ENCODE measurements at places on chromosomes 12 and 14. TPM values are rescaled to one million over a fixed set of nuclear protein-coding genes. Genes with fewer than 3 reads are reported as not detected.

Gene KLHL33
- 1.7 TPM for total RNA-seq

GRCh38 chr12:123942238-123942653 is 30.4 kb downstream of the CCDC92 start:
- DNase-seq = no peak
- no peak overlapping the region for H3K27ac ChIP-seq
- H3K4me1 ChIP-seq = no peaks in the 10 kb centered on the region

GRCh38 chr12:69471667-69472385 is 1.6 kb downstream of the FRS2 start:
- no peaks in the 10 kb centered on the region for H3K36me3 ChIP-seq
- H3K4me3 ChIP-seq = no peak overlapping the region
- H3K27ac ChIP-seq = no peak overlapping the region
- H3K27me3 ChIP-seq = no peaks in the 10 kb centered on the region

Gene WNT1
- total RNA-seq = not detected

Gene FAM186B
- total RNA-seq = 0.23 TPM

DNA sequence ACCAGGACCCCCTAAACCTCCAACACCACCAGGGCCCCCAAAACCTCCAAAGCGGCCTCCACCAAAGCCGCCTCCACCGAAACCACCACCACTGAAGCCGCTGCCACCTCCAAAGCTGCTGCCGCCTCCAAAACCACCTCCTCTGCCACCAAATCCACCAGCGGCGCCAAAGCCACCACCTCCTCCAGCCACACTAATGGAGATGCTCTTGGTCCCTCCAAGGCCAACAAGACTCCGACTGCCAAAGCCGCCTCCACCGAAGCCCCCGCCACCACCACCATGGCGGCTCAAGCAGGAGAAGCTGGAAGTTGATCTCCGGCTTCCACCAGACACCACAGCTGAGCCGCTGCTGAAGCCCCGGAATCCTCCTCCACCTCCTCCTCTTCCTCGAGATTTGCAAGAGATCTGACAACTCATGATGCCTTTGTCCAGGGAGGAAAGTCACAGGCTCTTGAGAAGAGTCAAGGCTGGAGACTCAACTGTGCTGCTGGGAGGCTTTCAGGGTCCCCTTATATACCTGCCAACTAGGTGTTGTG is at the start of gene KRT2:
KRT2 (minus strand) TSS at position 486 of the 536 bp plus-strand sequence; CDS start at position 417, 69 bp downstream.
- H3K4me1 ChIP-seq = peaks cover 9% of the 10 kb centered on the region
- H3K27me3 ChIP-seq = no peaks in the 10 kb centered on the region
- H3K4me3 ChIP-seq = no peak within 1 kb of the TSS
- H3K27ac ChIP-seq = no peak within 1 kb of the TSS

Measured in prostate gland (tissue), 2 donors.